ENCODE measurements at places on chromosomes 3 and 15.

GRCh38 chr3:42556089-42556632, 25.6 kb downstream of the SEC22C start:
- H3K4me3 ChIP-seq: no peak overlapping the region
- H3K27ac ChIP-seq: no peak overlapping the region
- no peaks in the 10 kb centered on the region for H3K27me3 ChIP-seq
- H3K4me1 ChIP-seq: no peaks in the 10 kb centered on the region
- no peak for DNase-seq

DNA sequence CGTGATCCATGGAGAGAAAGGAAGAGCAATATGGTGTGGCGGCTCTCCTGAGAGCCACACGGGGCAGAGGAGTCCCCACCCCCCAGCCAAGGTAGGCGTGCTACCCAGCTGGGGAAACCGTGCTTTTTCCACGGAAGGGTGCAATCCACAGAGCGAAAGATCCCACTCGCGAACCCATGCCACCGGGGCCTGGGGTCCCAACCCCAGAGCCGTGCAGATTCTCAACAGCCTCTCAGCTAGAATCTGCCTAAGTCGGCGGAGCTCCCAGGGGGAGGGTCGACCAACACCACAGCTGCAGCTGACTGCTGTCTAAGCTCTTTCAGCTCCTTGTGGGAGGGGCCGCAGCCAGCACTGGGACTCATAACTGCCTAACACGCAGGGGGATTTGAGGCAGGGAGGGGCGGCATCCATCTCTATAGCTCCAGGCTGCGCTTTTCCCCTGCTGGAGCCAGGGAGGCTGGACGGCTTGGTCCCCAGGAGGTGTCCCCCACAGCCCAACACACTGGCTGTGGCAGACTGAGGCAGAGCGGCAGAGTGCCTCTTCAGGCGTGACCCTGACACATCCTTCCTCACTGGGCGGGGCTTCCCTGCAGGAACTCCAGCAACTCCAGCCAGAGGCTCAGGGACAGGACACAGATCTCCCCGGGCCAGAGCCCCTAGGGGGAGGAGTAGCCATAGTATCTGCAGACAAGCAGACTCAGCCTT, 107.6 kb upstream of the ZBTB20 start:
- DNase-seq: no peak
- H3K27me3 ChIP-seq: no peaks in the 10 kb centered on the region
- no peaks in the 10 kb centered on the region for H3K4me1 ChIP-seq

- no peaks in the 10 kb centered on the region for H3K27me3 ChIP-seq
- H3K4me1 ChIP-seq: peaks cover 5% of the 10 kb centered on the region
- no peak overlapping the region for H3K4me3 ChIP-seq
- H3K36me3 ChIP-seq: no peaks in the 10 kb centered on the region
- no peak overlapping the region for H3K27ac ChIP-seq
These were observed 216.3 kb upstream of the TLE3 start for GRCh38 chr15:70314018-70314354.

DNA sequence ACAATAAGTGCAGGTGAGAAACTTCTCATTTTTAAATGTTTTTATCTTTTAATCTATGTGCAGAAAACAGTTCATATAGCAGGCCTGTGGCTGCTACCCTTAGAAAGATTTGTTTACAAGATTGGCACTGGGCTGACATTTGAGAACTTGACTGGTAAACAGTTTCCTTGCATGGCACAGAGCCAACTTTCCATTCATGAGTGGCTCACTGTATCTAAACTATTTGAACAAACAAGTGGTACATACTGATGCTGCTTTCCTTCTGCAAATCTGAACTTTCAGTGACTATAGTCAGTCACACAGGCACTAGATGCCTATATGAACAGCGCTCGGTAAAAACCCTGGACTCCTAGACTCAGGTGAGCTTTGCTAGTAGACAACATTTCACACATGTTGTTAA, 6.3 kb upstream of the GTPBP8 start:
- no peaks in the 10 kb centered on the region for H3K4me1 ChIP-seq
- no peak overlapping the region for H3K4me3 ChIP-seq
- H3K27me3 ChIP-seq: no peaks in the 10 kb centered on the region
- no peak overlapping the region for H3K27ac ChIP-seq
- DNase-seq: peak; percentile 35

- DNase-seq: no peak
- H3K27ac ChIP-seq: peak overlapping the region; percentile 89
- H3K36me3 ChIP-seq: no peaks in the 10 kb centered on the region
- H3K4me1 ChIP-seq: peaks cover 88% of the 10 kb centered on the region
These were observed 5.3 kb downstream of the ARL6IP5 start for GRCh38 chr3:69090021-69090420.

DNA sequence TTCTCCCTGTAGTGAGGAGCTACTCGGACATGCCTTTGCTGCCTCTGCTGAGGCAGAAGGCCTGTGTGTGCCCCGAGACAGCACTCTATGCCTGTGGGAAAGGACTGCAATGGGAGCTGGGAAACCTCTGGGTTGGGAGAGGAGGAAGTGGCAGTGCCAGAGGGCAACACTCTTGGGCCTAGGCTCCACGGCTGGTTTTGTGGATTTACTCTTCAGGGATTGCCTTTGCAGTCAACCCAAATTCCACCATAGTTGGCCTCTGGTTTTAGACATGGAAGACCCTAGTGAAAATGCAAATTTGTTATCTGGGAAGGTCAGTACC, 46.8 kb downstream of the ITGA11 start:
- no peaks in the 10 kb centered on the region for H3K36me3 ChIP-seq
- no peak for DNase-seq
- H3K27ac ChIP-seq: peak overlapping the region; percentile 52
- H3K27me3 ChIP-seq: peaks cover 15% of the 10 kb centered on the region

GRCh38 chr3:140627756-140628155, 50.1 kb upstream of the TRIM42 start:
- H3K36me3 ChIP-seq: no peaks in the 10 kb centered on the region
- H3K27ac ChIP-seq: no peak overlapping the region
- no peak for DNase-seq
- no peaks in the 10 kb centered on the region for H3K4me1 ChIP-seq
- H3K27me3 ChIP-seq: no peaks in the 10 kb centered on the region

DNA sequence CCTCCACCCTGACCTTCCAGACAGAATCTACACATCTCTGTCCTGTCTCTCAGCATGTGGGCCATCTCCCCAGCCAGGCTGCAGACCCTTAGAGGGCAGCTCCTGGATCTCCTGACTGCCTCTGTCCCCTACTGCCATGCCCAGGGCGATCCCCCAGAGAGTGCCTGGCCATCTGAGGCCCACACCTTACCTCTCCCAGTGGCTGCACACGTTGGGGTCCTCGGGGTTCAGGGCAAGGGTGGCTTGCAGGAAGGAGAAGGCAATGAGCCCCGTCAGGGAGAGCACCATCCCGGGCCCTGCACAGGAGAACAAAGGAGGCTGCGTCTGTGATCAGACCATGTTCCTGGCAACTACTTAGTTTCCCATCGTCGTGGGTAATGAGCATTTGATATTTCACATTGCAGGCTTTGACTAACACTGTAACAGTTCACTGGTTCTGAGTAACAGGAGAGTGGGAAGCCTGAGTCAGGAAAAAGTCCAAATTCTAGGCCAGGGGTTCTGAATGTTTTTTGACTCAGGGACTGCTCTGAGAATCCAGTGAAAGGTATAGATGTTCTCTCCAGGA, 125.4 kb downstream of the MEGF11 start:
- H3K36me3 ChIP-seq: no peaks in the 10 kb centered on the region
- no peak for DNase-seq
- H3K4me3 ChIP-seq: no peak overlapping the region
- H3K4me1 ChIP-seq: no peaks in the 10 kb centered on the region

GRCh38 chr3:100030346-100030745, 84.0 kb downstream of the FILIP1L start:
- peaks cover 3% of the 10 kb centered on the region for H3K36me3 ChIP-seq
- H3K27ac ChIP-seq: no peak overlapping the region
- H3K27me3 ChIP-seq: no peaks in the 10 kb centered on the region
- H3K4me3 ChIP-seq: no peak overlapping the region

- H3K4me3 ChIP-seq: no peak overlapping the region
- no peaks in the 10 kb centered on the region for H3K27me3 ChIP-seq
- H3K4me1 ChIP-seq: peaks cover 19% of the 10 kb centered on the region
These were observed 977.6 kb downstream of the MCTP2 start for GRCh38 chr15:95208988-95209387.
